Right cardiac atrium (tissue), 5 donors: ENCODE measurements at places on chromosomes 11 and 22.

GRCh38 chr22:37377927-37378326 lies 49.4 kb downstream of the ELFN2 start:
- DNase-seq = no peak

DNA sequence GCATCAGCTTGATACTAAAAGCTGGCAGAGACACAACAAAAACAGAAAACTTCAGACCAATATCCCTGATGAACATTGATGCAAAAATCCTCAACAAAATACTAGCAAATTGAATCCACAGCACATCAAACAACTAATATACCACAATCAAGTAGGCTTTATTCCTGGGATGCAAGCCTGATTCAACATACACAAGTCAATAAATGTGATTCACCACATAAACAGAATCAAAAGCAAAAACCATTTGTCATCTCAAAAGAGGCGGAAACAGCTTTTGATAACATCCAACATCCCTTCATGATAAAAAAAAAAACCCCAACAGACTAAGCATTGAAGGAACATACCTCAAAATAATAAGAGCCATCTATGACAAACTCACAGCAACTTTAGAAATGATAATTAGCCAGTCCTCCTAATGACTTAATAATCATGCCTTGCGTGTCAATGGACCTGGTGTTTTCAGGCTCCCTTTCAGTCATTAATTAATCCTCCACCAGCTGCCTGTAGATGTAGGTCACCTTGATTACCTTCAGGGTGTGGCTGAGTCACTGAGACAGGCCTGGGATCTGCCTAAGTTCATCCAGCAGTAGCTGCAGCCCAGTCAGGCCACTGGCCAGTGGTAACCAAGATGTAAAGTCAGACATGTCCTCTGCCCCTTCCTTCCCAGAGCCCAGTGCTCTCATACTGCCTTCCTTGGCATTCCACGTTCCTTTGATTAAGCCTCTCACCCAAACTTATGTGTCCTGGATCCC lies 109.8 kb downstream of the EHF start:
- DNase-seq = no peak

DNA sequence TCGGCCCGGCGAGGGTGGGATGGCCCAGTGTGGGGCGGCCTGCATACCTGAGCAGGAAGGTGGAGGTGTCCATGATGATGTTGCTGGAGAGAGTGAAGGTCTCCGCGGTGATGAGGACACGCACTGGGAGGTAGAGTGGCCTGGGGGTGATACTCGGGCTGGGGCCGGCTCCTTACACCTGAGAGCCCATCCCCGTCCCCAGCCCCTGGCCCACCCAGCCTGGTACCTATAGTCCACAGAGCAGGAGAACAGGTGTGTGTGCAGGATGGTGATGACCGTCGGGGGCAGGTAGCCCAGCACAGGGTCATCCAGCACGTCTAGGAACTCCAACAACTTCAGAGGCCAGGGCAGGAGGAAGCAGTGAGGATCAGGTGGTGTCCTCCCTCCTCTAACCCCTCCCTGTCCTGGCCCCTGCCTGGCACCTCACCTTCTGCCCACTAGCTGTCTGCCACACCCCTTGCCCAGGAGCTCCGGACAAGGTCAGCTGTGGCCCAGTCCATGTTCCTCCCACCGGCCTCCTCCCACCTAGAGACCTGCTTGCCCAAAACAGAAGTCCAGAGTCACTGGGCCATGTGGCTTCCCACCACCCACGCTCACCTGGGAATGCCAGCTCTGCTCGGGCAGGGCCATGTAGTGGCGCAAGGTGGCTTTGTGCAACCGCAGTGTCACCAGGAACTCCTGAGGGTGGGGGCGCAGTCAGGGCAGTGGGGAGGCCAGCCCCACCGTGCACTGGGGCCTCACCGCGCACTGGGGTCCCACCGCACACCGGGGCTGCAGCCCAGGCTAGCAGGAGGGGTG lies 11.3 kb downstream of the ATG2A start:
- DNase-seq = peak; percentile 52

- no peak for DNase-seq
Measured at GRCh38 chr22:23237841-23238240, 57.5 kb downstream of the BCR start.

DNA sequence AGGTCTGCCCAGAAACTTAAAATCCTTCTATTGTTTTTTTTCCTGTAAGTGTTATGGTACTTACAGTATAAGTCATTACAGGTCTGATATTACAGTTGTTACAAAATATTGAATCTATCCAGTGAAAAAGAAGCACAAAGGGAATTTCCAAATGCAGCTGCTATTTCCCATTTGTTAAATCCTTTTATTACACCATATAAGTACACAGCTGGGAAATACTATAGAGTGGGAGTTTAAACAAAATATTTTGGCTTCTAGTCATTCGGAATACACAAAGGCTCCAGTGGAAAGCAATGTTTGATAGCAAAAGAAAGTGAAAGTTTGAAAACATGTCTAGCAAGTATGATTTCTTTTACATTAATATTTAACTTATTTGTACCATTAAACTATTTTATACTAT lies 18.0 kb downstream of the SOX6 start:
- DNase-seq = no peak

GRCh38 chr11:64294774-64295173 lies 3.7 kb downstream of the KCNK4 start:
- no peak for DNase-seq

DNA sequence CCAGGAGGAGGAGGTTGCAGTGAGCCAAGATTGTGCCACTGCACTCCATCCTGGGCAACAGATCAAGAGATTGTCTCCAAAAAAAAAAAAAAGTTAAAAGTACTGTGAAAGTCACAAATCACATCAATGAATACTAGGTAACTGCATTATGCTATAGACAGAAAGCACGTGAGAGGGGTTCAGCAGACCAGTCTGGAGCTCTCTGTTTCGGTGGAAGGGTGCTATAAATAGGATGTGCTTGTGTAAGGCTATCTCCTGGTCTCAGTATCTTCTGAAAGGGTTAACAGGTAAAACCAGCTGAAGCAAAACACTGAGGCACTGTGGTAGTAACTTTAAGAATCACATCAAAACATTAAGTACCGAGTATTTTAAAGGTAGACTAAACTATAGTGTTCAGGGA lies 43.4 kb downstream of the EIF4ENIF1 start:
- no peak for DNase-seq

GRCh38 chr22:19912271-19912999 lies 29.1 kb upstream of the COMT start:
- DNase-seq = no peak

DNA sequence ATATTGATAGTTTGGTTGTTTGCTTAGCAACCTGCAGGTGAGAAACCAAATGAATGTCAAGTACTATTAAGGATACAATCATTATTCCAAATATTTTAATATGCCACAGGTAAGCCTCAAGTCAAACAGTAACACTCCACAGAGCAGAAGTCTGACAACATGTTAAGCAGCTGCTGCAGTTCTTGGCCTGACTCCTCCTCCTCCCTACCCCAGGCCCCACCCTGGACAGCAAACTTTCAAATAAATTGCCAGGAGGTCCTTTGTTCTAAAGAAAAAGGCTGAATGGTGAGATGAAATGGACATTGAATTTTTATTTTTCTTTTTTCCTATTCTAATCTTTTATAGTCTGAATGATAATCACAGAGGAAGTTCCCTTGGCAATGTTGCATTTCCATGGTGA lies 260.0 kb upstream of the POU2AF2 start:
- DNase-seq = no peak

DNA sequence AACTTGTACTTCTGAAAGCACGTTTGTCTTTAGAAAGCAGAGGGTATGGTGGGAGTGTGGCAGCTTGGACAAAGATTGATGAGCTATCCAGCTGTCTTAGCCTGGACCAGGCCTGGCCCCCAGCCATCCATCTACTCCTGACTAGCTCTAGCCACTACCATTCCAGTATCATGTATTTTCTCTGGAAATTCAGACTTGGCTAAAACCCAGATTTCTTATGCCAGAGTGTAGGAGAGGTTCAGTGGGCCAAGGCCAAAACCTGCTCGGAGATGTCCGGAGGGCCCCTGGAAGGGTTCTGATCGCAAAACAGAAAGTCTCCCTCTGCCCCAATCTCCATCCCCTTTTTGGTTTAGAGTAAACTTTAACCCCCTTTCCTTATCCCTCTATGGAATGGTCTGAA lies 24.8 kb upstream of the MTCH2 start:
- no peak for DNase-seq

DNA sequence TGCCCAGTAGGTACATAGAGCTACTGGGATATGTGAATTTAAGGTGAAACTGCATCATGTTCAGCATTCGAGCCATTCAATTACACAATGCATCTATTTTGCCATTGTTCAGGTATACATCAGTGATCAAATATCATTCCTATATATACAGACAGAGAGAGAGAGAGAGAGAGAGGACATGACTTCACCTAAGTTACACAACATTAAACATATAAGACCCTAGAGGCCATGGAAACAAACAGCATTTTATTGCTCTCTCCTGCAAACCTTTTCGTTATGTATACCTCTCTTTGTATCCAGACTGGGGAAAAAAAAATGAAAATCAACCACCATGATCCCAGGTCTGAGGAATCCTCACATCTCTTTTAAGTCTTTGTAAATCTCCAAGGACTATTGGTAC lies 1829.1 kb downstream of the LRRC4C start:
- no peak for DNase-seq

DNA sequence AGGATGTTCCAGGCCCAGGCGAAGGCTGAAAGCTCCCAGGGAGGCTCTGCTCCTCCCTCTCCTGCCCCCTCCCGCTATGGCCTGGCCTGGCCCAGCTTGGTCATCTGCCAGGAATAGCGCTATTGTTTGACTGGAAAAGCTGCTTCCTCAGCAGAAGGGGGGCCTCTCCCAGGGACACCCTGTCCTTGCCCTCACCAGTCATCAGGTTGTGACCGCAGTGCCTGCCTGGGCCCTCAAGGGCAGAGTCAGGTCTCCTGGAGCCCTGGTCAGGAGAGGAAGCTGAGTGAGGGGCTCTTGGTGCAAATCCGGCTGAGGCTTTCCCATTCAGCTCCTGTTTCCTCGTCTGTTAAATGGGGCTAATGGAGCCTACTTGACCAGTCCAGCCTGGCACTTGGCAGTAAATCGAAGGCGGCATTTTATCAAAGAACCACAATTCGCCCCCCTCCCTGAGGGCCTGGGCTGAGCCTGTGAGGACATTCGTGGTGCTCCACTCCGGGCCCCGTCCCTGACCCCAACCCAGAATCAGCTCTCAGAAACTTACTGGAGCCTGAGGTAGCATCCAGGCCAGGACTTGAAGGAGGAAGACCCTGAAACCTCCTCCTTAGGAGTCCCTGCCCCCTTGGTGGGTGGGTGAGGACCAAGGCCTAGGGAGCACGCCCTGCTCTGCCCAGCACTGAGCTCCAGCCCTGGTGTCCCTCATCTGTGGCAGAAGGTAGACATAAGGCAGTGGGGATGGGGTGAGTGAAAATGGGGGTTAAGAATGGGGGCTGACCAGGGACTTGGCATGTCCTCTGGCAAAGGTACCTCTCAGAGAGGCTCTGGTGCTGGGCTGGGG lies 2.0 kb upstream of the CASTOR1 start:
- peak; percentile 92 for DNase-seq

GRCh38 chr11:114293201-114293711 lies 2.9 kb upstream of the NNMT start:
- DNase-seq = no peak
